Stimulated activated CD8-positive, alpha-beta memory T cell treated with anti-CD3 and anti-CD28 coated beads, Interleukin-7, amount 100 ng/mL, for 1 hour (primary cell): ENCODE measurements at places on chromosomes 4 and X.

DNA sequence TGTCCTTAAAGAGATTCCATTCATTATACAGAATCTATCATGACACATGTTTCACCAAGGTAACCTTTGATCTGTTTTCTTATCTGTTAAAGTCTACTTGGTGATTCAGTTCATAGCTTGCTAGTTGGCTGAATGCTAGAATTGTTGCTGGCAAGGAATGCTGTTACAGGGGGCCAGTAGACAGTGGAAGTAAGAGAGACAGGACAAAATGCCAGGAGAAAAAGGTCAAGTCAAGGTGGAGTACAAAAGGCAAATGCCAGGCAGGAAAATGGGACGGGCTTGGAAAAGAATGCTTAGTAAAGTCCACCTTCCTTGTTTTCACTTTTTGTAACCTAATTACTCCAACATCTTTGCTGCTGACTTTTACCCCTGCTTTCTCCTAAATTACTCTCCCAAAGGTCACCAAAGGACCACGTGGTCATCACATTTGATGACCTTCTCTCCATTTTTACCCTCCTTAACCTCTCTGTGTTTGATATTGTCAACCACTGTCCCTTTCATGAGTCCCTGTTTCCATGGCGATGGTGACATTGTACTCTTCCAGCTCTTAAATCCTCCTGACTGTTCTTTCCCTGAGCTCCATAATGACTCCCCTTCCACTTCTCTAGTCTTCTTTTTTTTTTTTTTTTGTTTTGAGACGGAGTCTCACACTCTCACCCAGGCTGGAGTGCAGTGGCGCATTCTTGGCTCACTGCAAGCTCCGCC lies 24.5 kb upstream of the TAPT1 start:
- DNase-seq, result no peak

GRCh38 chr4:123244137-123244536 lies 152.5 kb upstream of the SPRY1 start:
- no peak for DNase-seq

- no peak for DNase-seq
Observed at GRCh38 chrX:25356456-25356855, 340.7 kb upstream of the ARX start.

- DNase-seq, result no peak
Observed at GRCh38 chr4:16315456-16315855, 89.2 kb upstream of the TAPT1 start.

- no peak for DNase-seq
Observed at GRCh38 chr4:87192145-87192919, 28.1 kb downstream of the KLHL8 start.

GRCh38 chr4:138891631-138892031 lies 124.0 kb upstream of the NOCT start:
- no peak for DNase-seq

DNA sequence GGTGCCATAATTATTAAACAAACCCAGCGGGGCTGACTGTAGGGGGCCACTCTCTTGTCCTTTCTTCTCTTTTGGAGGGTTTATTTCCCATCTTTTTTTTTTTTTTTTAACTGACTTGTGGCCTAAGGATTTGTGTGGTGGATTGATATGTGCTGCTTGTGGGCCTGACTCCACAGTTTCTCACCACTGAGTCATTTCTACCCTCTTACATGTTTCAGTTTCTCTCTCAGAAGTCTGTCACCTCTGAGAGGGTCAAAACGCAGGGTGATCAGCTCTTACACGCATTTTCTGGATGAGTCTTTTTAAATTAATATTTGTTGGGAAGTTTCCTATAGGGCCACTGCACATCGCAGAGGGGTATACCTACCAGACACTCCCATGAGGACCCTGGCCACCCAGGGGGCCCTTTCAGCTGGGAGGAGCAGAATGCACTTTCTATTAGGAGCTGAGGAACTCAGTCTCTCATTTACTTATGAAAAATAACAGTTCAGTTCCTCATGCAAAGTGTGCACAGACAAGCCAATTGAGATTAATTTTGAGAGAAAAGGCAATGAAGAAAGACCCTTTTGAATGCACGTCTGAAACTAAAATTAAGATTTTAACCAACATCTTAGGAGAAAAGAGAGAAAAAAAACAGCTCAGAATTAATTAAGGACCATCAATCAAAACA lies 407.9 kb downstream of the TECRL start:
- no peak for DNase-seq

GRCh38 chrX:14359316-14359715 lies 170.0 kb upstream of the GLRA2 start:
- DNase-seq, result no peak

DNA sequence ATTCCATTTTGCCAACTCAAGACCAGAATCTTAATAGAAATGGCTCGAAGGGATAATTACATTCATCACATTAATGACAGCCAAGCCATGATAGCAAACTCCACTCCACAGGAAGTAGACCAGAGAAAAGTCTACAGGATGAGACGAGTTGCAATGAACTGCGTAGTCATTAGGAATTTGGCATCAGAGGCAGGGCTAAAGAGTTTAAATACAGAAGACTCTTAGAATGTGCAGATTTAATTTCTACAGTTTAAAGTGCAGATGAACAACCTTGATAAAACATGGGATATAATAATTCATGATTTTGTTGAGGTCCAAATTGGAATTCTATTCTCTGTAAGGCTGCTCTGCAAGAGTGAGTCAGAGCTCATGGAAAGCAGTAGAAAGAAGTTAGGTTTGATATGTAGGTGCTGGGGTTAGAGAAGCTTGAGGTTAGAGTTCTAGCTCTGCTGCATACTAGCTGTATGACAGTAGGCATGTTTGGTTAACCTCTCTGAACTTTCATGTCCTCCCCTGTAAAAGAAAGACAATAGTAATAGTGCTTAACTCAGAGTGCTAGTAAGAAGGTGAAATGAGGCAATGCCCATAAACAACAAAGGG lies 32.2 kb downstream of the LNX1 start:
- DNase-seq, result no peak

DNA sequence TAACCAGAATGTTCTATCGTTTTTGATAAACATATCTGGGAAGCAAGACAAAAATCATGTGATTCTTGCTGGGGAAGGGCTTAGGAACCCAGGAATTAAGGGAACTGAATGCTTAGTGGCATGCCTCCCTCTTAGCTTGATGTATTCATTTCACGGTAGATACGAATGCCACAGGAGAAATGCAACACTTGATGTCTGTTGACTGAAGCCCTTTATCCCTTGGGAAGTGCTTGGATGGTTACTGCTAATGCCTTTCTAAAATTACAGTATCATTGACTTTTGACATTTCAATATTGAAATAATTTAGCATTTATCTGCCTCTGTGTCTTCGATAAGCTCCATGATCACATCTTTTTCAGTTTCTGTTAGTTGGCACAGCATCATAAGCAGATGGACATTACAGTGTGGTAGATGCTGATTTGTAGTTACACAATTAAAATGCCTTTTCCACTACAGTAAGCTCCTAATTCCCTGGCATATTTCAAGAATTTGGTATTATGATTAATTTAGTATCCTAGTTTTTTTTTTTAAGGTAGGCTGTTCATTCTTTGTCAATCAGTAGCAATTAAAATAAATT lies 226.7 kb downstream of the ARHGAP10 start:
- DNase-seq, result no peak

GRCh38 chr4:986428-986878 lies 391 bp upstream of the IDUA start:
- no peak for DNase-seq

GRCh38 chr4:38306482-38307071 lies 346.4 kb downstream of the PTTG2 start:
- DNase-seq, result no peak

DNA sequence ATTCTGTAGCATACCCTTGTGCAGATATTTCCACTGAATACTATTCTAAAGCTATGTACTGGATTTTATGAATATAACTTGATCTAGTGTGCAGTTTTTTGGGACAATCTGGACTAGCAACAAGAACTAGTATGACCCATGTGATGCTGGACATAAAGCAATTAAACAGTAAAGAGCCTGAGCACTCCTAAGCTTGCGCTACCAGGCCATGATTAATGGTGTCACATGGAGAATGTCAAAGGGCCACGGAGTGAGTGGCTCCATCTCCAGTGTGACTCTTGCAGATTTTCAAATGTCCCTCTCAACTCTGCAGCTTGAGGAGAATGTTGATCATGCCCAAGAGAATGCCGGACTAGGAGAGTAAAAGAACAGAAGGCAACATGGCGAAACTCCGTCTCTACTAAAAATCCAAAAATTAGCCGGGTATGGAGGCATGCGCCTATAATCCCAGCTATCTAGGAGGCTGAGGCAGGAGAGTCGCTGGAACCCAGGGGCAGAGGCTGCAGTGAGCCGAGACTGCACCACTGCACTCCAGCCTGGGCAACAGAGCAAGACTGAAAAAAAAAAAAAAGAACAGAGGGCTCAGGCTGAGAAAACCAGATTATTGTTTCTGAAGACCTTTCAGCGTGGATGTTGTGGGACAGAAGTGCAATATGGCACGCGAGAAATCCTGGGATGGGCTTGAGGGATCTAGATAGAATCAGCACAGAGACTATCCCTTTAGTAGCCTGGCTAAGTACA lies 45.0 kb downstream of the TIGD2 start:
- no peak for DNase-seq

DNA sequence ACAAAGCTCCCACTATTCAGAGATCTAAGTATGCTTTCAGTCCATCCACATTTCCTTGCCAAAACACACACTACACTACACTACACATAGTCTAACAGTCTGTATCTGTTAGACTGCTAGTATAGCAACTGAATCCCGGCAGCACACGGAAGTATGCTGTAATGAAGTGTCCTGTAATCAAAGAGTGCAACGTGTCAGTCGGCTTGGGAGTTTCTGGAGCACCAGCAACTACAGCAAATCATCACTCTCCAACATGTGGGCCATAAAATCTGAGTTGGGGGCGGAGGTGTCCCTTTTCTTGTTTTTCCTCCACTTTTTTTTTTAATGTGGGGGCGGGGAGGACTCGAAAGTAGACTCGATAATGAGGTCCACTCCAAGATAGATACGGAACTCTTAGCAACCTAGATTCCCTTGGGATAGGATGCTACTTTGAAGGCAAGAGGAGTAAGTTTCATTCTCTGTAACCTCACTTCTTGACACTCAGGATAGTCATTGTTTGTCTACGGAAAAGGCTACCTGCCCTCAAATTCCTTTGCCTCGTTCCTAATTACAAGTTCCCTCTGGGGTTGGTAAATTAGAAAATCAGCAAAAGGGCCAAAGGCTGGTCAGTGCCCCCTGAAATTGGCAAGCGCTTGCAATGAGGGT lies 722 bp downstream of the SLC10A7 start:
- no peak for DNase-seq
